NCI-H446 (cell line): ENCODE measurements at places on chromosomes 1 and 21.
A peak's percentile ranks its signal among the peaks of the same experiment; 100 is the strongest.

DNA sequence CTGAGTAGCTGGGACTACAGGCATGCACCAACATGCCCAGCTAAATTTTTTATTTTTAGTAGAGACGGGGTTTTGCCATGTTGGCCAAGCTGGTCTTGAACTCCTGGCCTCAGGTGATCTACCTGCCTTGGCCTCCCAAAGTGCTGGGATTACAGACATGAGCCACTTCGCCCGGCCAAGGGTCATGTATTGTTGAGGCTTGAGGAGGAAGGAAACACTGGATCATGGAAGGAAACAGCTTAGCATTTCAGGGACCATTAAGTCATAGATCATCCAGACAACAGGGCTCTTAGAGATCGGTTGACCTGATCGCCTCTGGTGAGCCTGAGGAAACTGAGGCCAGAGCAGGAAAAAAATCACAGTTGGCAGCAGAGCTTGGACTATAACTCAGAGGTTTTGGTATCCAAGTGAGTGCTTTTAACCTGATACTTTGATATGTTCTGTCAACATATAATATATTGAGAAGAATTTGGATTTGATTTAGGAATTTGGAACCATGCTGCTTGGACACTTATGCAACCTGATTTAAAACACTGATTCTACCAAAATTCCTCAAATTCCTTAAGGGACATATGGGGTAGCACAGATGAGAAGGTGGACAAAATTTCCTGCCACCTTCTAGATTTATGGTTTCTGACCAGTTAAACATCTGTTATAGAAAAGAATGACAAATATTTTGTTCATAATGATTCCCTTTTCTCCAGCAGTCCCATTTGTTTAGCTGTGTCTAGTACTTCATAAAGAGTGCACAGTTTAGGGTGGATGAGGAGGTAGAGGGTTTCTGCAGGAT is 13.1 kb upstream of the BMP8A start:
- DNase-seq: no peak

GRCh38 chr1:20589331-20590278 is 708 bp downstream of the CDA start:
- DNase-seq: no peak

DNA sequence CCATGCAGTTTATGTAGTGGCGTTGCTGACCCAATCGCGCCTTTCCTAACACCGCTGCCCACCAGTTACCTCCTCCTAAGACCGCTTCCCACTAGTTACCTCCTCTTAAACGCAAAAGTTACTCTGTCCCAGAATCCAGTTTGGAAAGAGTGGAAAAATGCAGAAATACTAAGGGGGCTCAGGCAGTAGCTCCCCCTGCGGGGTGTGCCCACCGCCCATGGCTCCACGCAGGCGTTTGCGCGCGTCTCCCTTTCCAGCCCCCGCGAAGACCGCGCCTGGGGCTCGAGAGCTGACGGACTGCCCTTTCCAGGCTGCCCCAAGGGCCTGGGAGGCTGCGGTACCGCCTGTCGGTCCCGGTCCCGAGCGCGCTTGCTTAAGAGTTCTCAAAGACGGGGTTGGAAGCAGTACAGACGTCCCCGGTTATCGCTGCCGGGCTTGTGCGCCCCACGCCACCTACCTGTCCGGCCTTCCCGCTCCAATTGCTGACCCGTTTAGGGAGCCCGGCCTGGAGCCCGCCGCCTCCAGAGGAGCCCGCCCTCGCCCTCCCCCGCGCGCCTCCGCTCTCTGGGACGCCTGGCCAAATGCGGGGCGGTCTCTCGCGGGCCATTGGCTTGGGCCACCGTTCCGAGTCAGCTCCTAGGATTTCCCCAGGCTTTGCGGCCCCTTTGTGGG is 414.1 kb upstream of the ESRRG start:
- DNase-seq: no peak

- DNase-seq: peak; percentile 89
Observed at GRCh38 chr1:221419513-221420095, 322.3 kb downstream of the DUSP10 start.

GRCh38 chr1:175118375-175119367 is 51.0 kb downstream of the TNN start:
- DNase-seq: no peak

GRCh38 chr1:81377406-81377805 is 423.3 kb upstream of the ADGRL2 start:
- DNase-seq: no peak
